ENCODE measurements at places on chromosomes 6 and 20. TPM values are rescaled to one million over a fixed set of nuclear protein-coding genes. Genes with fewer than 3 reads are reported as not detected.
A peak's percentile ranks its signal among the peaks of the same experiment; 100 is the strongest.

SLC35B3 gene
- 9.0 TPM for total RNA-seq

CST5 gene
- not detected for total RNA-seq

DNA sequence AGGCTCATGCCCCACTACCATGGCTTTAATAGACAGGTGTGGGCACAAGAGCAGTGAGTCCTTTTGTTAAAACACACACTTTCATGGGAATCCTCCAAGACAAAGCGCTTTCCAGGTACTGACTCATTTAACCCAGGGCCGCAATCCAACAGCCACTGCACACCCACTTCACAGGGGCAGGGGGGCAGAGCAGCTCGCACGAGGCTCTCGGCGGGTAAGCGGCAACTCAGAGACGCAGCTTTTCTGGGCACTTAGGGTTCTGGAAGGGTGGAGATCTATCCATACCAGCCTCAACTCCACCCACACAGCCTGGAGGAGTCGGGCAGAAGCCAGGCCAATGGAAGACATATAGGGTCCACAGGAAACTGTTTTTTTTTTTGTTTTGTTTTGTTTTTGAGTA, 28.6 kb downstream of the PSMG4 start:
- DNase-seq, result no peak

- DNase-seq, result no peak
Measured at GRCh38 chr6:106811088-106811686, 163.3 kb downstream of the CD24 start.

ANKRD66 gene
- not detected for total RNA-seq

FGD2 gene
- total RNA-seq, result 15.1 TPM

GRCh38 chr6:97989451-97989850, 706.4 kb upstream of the MMS22L start:
- DNase-seq, result no peak

- no peak for DNase-seq
Measured at GRCh38 chr6:96786336-96786735, 50.9 kb downstream of the GPR63 start.

REM1 gene
- total RNA-seq, result 3.2 TPM

- peak; percentile 88 for DNase-seq
Measured at GRCh38 chr6:33570806-33571636, 9.1 kb downstream of the BAK1 start.
